A549 (cell line): ENCODE measurements at places on chromosomes 4 and X. TPM values are rescaled to one million over a fixed set of nuclear protein-coding genes. Genes with fewer than 3 reads are reported as not detected.

- DNase-seq = peak; percentile 75
Observed at GRCh38 chrX:72714478-72714916, 391 bp upstream of the PHKA1 start.

Gene LRIT3
- 0.04 to 0.08 TPM (median 0.06 TPM) in 3 replicates for polyA plus RNA-seq

DNA sequence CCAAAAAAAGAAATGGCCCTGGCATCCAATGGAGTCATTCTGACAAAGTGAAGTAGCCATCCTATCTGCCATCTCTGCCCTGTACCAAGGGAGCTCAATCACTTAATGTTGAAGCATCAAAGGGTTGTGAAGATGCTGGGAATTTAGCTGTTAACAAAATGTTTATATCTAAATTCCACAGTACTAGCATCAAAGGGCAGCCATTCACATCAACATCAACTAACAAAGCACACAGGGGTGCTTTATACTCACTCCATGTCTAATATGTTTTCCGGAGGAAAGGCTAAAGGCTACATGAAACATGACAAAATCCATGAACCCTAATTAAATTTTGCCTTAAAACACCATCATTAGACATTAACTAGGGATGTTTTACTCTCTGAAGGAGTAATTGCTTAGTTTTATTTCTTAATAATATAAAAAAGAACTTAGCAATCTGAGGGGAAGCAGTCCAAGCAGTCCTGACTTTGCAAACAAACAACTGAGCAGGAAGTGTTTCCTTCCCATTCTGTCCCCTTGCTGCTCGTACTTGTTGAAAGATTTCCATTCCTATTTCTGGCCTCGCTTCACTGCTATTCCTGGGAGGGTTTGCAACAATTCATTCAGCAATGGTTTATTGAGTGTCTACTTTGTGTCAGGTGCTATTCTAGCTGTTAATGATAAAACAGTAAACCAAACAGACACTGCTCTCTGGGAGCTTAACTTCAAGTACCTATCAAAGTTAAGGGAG, 208.6 kb upstream of the SLC7A11 start:
- no peak for DNase-seq

DNA sequence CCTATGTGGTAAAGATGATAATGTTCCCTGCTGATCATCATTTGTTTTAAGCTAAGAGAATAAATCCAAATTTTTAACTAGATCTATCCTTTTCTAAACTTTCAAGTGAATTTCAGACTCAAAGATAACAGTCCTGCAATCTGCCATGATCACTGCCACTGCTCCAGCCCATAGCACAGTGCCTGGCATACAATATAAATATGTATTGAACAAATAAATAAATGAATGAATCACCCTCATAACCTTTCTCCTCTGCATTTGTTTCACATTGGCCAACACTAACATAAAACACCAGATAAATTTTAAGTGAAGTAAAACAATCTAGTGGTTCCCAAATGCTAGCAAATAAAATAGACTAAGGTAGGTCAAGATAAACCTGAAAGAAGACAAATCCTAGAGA, 439.0 kb downstream of the GPM6A start:
- no peak for DNase-seq

GRCh38 chrX:29477878-29478277, 737.5 kb upstream of the MAGEB2 start:
- DNase-seq = no peak

Gene CMC4
- 12.8 to 15.1 TPM (median 14.4 TPM) in 3 replicates for polyA plus RNA-seq

DNA sequence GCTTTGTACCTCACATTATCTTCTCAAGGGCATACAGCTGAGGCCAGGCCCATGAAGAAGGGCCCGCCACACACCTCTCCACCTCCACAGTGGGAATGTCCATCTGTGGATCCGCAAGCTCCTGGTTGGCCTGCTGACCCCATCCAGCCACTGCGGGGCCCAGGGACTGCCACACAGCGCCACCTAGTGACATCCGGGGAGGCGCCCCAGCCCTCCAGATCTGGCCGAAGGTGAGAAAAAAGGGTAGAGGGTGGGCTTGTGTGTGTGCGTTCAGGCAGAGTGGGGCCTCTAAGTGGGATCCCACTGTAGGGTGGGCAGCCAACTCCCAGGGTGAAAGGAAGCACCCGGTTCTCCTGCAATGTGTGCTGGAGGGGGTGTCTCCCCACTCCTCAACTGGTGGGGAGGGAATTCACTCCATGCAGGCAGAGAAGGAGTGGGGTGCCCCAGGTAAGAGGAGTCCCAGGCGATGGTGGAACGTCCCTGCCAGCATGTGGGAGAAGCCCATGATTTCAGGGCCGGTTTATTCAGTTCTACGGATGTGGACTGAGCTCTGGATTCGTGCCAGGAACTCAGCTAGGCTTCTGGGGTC, 117.3 kb downstream of the ENPP6 start:
- peak; percentile 14 for DNase-seq

DNA sequence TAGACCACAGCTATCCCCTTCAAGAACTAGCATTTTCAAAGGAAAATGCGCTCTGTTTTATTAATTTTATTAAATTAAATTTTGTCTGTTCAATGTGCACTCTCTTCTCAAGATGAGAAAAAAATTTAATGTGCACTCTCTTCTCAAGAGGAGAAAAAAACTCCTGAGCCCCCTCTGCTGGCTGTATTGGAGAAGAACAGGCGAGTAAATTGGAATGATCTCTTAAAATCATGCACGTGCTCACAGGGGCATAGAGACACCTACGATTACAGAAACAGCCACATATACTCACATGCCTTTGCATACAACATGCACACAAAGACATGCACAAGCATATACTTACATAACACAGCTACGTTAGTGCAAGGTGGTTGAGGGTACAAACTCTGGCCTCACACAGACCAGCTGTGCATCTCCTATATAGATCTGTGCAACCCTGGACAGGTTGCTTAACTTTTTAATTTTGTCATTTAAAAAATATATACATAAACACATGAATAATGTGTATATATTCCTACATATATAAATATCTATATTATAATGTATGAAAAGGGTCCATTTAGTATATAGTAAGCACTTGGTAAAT, 176.2 kb upstream of the CXorf66 start:
- DNase-seq = peak; percentile 7

GRCh38 chr4:154982187-154983047, 201.3 kb downstream of the RBM46 start:
- peak; percentile 43 for DNase-seq

Gene RIBC1
- 0.96 to 1.5 TPM (median 1.1 TPM) in 3 replicates for polyA plus RNA-seq

DNA sequence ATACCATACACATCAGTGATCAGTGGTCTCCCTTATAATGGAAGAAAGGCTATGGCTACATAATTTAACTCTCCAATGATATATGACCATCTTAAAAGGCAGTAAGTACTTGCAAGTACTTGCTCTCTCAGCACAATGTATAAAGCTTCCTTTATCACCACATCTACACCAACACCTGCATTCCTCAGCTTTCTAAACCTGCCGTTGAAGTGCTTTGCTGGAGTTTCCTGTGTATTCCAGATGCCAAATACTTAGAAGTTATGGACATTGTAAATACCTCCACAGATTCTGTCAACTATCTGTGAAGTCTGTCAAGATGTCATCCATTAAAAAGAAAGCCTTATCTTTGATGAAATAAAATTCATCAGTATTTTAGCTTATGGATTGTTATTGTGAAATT, 335.0 kb upstream of the GALNTL6 start:
- no peak for DNase-seq

Gene CT45A1
- polyA plus RNA-seq = not detected in 3 replicates

DNA sequence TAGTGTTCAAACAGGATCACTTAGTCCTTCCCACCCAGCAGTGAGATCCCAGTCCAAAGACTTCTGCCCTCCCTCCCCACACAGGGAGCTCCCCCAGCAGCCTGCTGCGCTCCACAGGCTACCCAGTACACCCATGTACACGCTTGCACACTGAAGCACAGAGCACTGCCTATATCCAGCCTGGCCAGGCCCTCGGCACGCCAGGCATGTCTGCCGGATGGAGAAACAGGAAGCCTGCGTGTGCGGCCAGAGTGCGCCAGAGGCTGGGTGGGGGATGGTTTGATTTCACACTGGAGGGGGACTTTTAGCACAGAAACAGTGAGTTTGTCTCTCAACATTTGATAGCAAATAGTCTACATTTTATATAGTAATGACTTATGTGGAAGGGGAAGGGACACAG, 833.5 kb upstream of the IGFBP7 start:
- DNase-seq = peak; percentile 1

Gene GLRA3
- 0.01 TPM in 1 of 3 replicates, not detected in the others for polyA plus RNA-seq

GRCh38 chr4:28014469-28014868, 1153.8 kb downstream of the STIM2 start:
- no peak for DNase-seq

DNA sequence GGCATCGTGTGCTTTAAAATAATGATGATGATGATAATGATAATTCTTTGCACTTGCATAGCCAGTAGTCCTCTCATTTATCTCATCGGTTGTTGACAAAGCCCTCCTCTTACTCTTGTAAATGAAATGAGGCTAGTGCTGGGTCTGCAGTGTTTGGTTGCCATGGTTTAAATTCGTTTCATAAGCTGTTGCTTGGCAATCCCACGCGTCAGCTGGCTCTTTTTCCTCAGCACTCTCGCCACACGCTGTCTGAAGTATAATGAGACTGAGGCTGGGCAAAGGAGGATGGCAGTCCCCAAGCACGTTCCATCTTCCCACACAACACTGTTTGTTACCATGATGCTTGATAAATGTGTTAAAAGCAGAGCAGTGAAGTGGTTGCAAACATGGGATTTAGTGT, 15.5 kb downstream of the PAGE4 start:
- DNase-seq = no peak

Gene ADAM29
- polyA plus RNA-seq = not detected in 3 replicates

DNA sequence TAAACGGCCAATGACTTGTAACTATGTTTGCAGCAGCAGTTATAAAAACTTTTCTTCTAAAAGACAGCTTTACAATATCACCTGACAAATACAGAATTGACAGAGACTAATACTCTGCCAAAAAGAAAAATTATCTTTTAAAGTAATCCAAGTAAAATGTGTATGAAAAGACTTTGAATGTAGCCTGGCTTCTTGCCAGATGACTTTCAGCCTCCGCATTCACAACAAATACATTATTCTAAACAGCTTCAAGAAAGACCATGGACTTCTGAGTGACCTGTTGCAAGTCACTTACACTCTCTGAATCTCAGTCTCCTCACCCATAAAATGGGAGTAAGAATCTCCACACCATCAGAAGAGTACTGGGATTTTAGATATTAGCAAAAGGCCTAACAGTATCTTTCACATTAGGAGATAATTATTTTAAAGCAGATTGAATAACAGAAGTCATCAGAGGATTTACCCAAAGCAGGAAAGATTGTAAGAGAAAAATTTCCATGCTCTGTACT, 2.5 kb downstream of the ADAMTS3 start:
- DNase-seq = no peak

GRCh38 chr4:188992706-188993105, 853.5 kb downstream of the TRIML1 start:
- DNase-seq = no peak

Gene GRSF1
- 89.4 to 95.2 TPM (median 94.3 TPM) in 3 replicates for polyA plus RNA-seq

GRCh38 chr4:2092669-2093053, 33.5 kb downstream of the NAT8L start:
- DNase-seq = no peak

DNA sequence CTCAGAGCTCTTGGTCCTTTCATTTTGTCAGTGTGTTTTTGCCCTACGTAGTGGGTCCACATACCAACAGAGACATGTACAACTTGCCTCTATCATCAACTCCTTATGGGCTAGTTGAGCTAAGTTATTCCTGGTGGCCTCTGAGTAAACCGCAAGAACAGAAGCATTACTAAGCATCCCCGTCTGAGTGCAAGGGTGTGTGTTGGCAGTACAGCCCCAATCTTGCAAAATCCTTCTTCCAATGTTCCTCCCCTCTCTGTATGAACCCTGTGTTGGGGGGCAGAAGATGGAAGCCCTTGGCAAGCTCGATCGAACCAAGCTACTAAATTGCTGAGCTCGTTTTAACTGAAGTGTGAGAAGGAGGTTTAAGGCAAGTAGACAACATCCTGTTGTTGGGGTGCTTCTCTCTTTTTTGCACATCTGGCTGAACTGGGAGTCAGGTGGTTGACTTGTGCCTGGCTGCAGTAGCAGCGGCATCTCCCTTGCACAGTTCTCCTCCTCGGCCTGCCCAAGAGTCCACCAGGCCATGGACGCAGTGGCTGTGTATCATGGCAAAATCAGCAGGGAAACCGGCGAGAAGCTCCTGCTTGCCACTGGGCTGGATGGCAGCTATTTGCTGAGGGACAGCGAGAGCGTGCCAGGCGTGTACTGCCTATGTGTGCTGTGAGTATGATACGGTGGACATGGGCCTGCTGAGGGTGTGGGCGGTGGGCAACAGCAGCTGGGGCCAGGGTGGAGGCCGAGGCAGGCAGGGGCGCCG, at the start of gene SH2D1A:
TSS of gene SH2D1A (plus strand) at position 447 of the 760 bp plus-strand sequence. CDS start at position 527, 80 bp downstream.
- no peak for DNase-seq

Gene TCEAL5
- polyA plus RNA-seq = not detected in 3 replicates

DNA sequence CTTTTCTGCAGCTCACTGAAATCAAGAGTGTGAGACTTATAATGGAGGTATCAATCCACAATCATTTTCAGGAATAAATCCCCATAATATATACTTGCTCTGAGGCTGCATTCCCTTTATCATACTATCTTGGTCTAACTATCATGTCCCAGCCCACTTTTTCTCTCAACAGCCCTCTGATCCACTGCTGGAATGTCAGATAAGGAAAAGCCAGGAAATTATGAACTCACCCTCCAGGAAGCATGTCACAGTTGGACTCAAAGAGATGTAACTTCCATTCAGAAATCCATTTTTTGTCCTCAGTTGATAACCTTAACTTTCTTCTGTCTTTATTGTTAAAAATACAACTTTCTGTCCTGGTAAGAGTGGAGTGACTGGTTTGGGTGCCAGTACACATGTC, 144.9 kb downstream of the PCDH19 start:
- no peak for DNase-seq

Gene CFAP299
- polyA plus RNA-seq = not detected in 3 replicates

Gene LAP3
- 38.6 to 45.9 TPM (median 39.4 TPM) in 3 replicates for polyA plus RNA-seq

DNA sequence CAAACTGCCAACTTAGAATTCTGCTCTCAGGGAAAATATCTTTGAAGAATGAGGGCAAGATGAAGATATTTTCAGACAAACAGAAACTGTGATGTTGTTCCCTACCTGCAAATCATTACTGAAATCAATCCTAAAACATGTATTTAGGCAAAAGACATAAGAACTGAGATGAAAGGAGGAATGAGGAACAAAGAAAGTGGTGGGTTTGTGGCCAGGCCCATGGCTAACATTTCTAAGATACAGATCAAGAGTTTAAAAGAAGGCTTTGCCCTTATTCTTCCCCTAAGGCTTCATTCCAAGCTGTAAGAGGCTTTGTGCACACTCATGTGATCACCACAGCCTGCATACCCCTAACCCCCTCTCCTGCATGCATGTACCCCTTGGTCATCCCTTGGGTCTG, 46.5 kb downstream of the ADGRG2 start:
- DNase-seq = no peak
